Fibroblast of lung (primary cell): ENCODE measurements at places on chromosomes 4 and X. TPM values are rescaled to one million over a fixed set of nuclear protein-coding genes. Genes with fewer than 3 reads are reported as not detected.

DNA sequence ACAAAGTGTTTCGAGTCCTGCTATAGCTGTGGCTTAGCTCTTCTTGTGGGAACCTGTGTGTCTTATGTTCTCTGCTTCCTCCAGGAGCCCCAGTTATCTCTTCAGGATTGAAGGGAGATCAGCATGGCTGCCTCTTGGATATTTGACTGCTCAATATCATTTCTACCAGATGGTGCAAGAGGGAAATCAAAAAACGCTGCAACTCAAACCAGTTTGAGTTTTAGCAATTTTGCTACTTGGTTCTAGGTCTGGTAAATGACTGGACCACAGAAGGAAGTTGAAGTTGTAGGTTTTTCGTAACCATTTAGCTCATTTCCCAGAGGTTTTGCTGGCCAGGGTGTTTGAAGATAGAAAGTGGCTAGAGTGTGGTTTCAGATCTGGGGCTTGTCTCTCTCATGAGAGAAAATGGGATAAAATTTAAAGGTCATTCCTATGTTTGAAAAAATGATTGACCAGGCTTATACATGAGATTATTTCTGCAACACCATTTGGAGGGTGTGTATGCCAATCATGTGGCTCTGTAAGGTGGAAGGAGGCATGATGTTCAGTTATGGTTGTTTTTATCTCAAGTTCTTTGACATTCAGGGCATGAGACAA is 210.4 kb downstream of the SPRY1 start:
- H3K27ac ChIP-seq, result no peak overlapping the region
- no peak for DNase-seq
- no peak overlapping the region for H3K4me3 ChIP-seq
- no peaks in the 10 kb centered on the region for H3K36me3 ChIP-seq

The FABP2 gene
- total RNA-seq, result not detected in 2 replicates

- DNase-seq, result no peak
- H3K4me1 ChIP-seq, result no peaks in the 10 kb centered on the region
- H3K27ac ChIP-seq, result no peak overlapping the region
- H3K27me3 ChIP-seq, result no peaks in the 10 kb centered on the region
- H3K36me3 ChIP-seq, result no peaks in the 10 kb centered on the region
These were observed 224.9 kb upstream of the HHIP start for GRCh38 chr4:144421056-144421455.

- peaks cover 8% of the 10 kb centered on the region for H3K4me1 ChIP-seq
- no peaks in the 10 kb centered on the region for H3K27me3 ChIP-seq
- no peak overlapping the region for H3K4me3 ChIP-seq
These were observed 15.8 kb downstream of the SCD5 start for GRCh38 chr4:82782626-82783345.

DNA sequence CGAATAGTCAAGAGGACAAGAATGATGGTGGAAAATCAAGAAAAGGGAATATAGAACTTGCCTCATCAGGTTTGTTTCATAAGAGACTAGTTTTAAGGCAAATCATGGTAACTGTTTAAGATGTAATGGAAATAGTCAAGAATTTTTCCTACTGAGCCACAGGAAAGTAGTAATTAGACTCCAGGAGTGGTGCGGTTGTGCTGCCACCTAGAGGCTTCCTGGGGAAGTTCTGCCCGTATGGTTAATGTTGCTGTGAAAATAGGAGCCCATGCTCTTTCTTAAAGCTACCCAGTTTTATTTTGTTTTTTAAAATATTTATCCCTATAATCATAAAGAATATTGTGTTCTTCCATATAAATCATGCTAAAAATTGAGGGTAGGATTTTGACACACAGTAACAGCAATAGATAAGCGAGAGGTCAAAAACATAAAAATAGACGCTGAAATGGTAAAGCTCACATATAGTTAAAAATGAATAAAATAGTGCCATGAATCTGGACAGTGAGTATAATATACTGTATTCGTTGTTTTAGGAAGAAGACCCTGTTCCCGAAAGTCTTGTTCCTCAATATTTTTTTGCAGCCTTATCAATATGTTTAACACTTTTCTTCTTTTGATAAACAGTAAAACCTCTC is 87.0 kb downstream of the PHOX2B start:
- H3K27me3 ChIP-seq, result no peaks in the 10 kb centered on the region
- no peak overlapping the region for H3K27ac ChIP-seq
- no peaks in the 10 kb centered on the region for H3K36me3 ChIP-seq
- DNase-seq, result peak; percentile 65
- H3K4me3 ChIP-seq, result no peak overlapping the region

The GABRQ gene
- total RNA-seq, result under 0.01 TPM in 1 of 2 replicates, not detected in the other

- no peak overlapping the region for H3K27ac ChIP-seq
- H3K36me3 ChIP-seq, result no peaks in the 10 kb centered on the region
- DNase-seq, result no peak
- H3K4me1 ChIP-seq, result no peaks in the 10 kb centered on the region
- no peaks in the 10 kb centered on the region for H3K27me3 ChIP-seq
These were observed 17.1 kb downstream of the NAT8L start for GRCh38 chr4:2075987-2076907.

- no peak overlapping the region for H3K27ac ChIP-seq
- H3K4me1 ChIP-seq, result no peaks in the 10 kb centered on the region
- H3K27me3 ChIP-seq, result no peaks in the 10 kb centered on the region
These were observed 213.7 kb downstream of the FSTL5 start for GRCh38 chr4:161949946-161950725.

The SPANXN3 gene
- not detected in 2 replicates for total RNA-seq

- no peaks in the 10 kb centered on the region for H3K4me1 ChIP-seq
- H3K27me3 ChIP-seq, result no peaks in the 10 kb centered on the region
- H3K36me3 ChIP-seq, result no peaks in the 10 kb centered on the region
- no peak for DNase-seq
- H3K27ac ChIP-seq, result no peak overlapping the region
These were observed 392.6 kb upstream of the EPHA5 start for GRCh38 chr4:66062921-66063320.

The ITGB1BP2 gene
- total RNA-seq, result 0.51 and 0.66 TPM in 2 replicates

The AIFM1 gene
- 18.2 and 23.1 TPM in 2 replicates for total RNA-seq

GRCh38 chr4:120873554-120873953 is 49.0 kb downstream of the PRDM5 start:
- H3K4me1 ChIP-seq, result no peaks in the 10 kb centered on the region
- no peak overlapping the region for H3K27ac ChIP-seq
- DNase-seq, result peak; percentile 10
- no peaks in the 10 kb centered on the region for H3K36me3 ChIP-seq

- no peak overlapping the region for H3K27ac ChIP-seq
- peak overlapping the region; percentile 9 for H3K4me3 ChIP-seq
- H3K27me3 ChIP-seq, result peaks cover 12% of the 10 kb centered on the region
- no peaks in the 10 kb centered on the region for H3K4me1 ChIP-seq
- no peaks in the 10 kb centered on the region for H3K36me3 ChIP-seq
These were observed 2.2 kb downstream of the GRID2 start for GRCh38 chr4:92305878-92306520.

DNA sequence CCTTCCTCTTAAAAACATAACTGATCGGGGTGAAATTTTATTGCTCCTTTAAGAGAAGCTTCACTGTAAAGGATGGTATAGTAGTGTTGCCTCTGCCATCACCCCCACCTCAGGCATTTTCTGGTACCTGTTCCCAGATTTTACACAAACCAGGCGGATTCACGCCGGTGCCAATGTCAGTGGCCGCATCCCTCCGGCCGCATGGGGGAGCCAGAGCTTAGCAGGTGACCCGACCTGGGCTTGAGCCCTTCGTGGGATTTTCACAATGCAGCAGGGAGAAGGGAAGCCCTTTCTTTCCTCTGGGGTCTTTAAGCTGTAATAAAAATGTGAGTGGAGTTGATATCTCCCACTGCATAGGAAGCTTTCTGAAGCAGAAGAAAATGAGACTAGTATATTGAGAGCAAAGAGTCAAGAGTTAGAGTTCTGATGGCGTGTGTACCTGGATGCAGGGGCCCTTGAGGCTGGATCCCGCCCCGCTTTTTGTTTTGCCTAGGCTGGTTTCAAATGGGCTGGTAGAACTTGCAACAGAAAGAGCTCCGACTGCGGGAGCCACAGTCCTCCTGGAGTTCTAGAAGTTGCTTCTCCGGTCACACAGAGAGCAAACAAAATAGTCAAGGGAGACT is 59.4 kb downstream of the POLR2B start:
- H3K27ac ChIP-seq, result no peak overlapping the region
- H3K4me3 ChIP-seq, result no peak overlapping the region
- DNase-seq, result peak; percentile 53
- H3K27me3 ChIP-seq, result no peaks in the 10 kb centered on the region

DNA sequence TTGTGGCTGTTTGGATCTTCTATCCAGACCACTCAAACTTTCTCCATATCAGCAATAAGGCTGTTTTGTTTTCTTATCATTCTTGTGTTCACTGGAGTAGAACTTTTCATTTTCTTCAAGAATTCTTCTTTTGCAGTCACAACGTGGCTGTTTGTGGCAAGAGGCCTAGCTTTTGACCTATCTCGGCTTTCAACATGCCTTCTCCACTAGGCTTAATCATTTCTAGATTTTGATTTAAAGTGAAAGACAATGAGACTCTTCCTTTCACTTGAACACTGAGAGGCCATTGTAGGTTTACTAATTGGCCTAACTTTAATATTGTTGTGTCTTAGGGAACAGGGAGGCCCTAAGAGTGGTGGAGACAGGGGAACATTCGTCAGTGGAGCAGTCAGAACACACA is 19.1 kb downstream of the FGF2 start:
- no peak overlapping the region for H3K27ac ChIP-seq
- no peak overlapping the region for H3K4me3 ChIP-seq
- peaks cover 5% of the 10 kb centered on the region for H3K36me3 ChIP-seq
- DNase-seq, result peak; percentile 36
- H3K4me1 ChIP-seq, result peaks cover 4% of the 10 kb centered on the region

GRCh38 chrX:11629593-11630211 is 36.0 kb downstream of the ARHGAP6 start:
- no peaks in the 10 kb centered on the region for H3K36me3 ChIP-seq
- peak; percentile 92 for DNase-seq
- H3K27me3 ChIP-seq, result no peaks in the 10 kb centered on the region

- H3K4me3 ChIP-seq, result no peak overlapping the region
- H3K4me1 ChIP-seq, result peaks cover 3% of the 10 kb centered on the region
- H3K27ac ChIP-seq, result no peak overlapping the region
- no peaks in the 10 kb centered on the region for H3K27me3 ChIP-seq
- no peaks in the 10 kb centered on the region for H3K36me3 ChIP-seq
- no peak for DNase-seq
These were observed 31.2 kb downstream of the ADD1 start for GRCh38 chr4:2874861-2875260.

The XK gene
- total RNA-seq, result 0.17 and 0.26 TPM in 2 replicates

The ZNF518B gene
- 20.0 and 28.5 TPM in 2 replicates for total RNA-seq

The FGF2 gene
- 57.8 and 98.3 TPM in 2 replicates for total RNA-seq

The DCAF12L1 gene
- not detected in 2 replicates for total RNA-seq

GRCh38 chrX:22026731-22027130 is 5.4 kb upstream of the PHEX start:
- no peak overlapping the region for H3K27ac ChIP-seq
- no peaks in the 10 kb centered on the region for H3K36me3 ChIP-seq
- H3K4me3 ChIP-seq, result no peak overlapping the region
- no peaks in the 10 kb centered on the region for H3K4me1 ChIP-seq
- no peak for DNase-seq

DNA sequence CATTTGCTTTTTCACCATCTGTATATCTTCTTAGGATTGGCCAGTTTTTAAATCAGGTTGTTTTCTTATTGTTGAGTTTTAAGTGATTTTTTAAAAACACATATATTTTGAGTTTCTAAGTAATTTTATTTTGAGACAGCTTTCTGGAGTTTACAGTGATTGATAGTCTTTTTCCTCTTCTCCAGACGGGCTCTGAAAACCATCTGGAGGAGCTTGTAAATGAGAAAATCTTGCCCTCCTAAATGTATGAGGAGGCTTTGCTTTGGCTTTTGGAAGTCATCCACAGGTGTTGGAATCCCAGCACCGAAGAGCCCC is 160.2 kb downstream of the SOWAHB start:
- no peak for DNase-seq
- peaks cover 2% of the 10 kb centered on the region for H3K36me3 ChIP-seq
- no peaks in the 10 kb centered on the region for H3K27me3 ChIP-seq
- peak overlapping the region; percentile 52 for H3K27ac ChIP-seq

DNA sequence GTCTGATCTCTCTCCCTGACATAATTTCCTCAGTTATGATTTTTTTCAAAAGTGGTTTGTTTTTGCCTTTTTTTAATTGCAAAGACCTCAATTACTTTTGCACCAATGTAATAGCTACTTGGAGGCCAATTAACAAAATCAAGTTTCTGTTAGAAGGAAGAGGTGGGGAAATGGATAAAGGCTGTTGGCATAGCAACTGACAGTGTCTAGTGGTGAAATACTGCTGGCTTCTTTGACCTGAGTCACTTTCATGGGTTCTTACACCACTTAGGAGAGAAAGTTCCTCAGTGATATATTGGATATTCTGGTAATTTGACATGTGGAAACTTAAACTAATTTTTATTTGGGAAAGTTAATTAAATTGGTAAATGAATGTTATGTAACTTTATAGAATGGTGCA is 26.5 kb upstream of the ATP8A1 start:
- H3K4me1 ChIP-seq, result no peaks in the 10 kb centered on the region
- DNase-seq, result no peak
- H3K4me3 ChIP-seq, result no peak overlapping the region
- no peaks in the 10 kb centered on the region for H3K36me3 ChIP-seq

DNA sequence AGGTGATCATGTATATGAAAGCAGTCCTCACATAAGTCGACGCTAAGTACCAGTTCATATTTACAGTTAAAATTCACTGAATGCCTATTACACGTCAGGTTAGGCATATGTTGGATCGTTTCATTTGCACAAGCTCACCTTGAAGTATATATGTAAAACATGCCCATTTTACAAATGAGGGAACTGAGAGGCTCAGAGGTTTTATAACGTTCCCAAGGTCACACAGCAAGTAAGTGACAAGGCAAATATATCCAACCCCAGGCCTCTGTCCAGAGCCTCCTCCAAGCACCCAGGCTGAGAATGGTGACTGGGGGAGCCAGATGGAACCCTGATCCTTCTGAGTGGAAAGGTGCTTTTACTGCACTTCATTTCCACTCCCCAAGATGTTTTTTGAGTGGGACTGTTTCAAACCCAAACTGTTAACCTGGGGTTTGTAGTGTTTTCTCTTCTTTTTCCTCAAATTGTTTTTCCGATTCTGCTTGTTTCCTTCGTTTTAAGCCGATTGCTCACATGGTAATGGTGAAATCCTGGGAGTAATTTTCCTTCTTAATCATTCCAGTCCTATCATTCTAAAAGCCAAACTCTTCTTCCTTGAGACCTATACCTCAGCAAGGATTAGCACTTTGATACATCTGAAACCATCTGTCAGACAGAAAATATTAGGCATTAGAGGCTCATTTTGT is 791 bp downstream of the SMIM20 start:
- no peaks in the 10 kb centered on the region for H3K27me3 ChIP-seq
- H3K4me1 ChIP-seq, result peaks cover 3% of the 10 kb centered on the region
- H3K4me3 ChIP-seq, result peak overlapping the region; percentile 40

- no peak overlapping the region for H3K4me3 ChIP-seq
- no peaks in the 10 kb centered on the region for H3K4me1 ChIP-seq
- no peak for DNase-seq
- no peaks in the 10 kb centered on the region for H3K27me3 ChIP-seq
These were observed 1.6 kb upstream of the WWC2 start for GRCh38 chr4:183097231-183098018.

- H3K4me3 ChIP-seq, result no peak overlapping the region
- H3K36me3 ChIP-seq, result no peaks in the 10 kb centered on the region
- H3K27me3 ChIP-seq, result no peaks in the 10 kb centered on the region
- no peak for DNase-seq
- no peak overlapping the region for H3K27ac ChIP-seq
These were observed 84.8 kb downstream of the CHIC1 start for GRCh38 chrX:73647632-73648322.
